ENCODE measurements at places on chromosomes 1 and 21.
A peak's percentile ranks its signal among the peaks of the same experiment; 100 is the strongest.

DNA sequence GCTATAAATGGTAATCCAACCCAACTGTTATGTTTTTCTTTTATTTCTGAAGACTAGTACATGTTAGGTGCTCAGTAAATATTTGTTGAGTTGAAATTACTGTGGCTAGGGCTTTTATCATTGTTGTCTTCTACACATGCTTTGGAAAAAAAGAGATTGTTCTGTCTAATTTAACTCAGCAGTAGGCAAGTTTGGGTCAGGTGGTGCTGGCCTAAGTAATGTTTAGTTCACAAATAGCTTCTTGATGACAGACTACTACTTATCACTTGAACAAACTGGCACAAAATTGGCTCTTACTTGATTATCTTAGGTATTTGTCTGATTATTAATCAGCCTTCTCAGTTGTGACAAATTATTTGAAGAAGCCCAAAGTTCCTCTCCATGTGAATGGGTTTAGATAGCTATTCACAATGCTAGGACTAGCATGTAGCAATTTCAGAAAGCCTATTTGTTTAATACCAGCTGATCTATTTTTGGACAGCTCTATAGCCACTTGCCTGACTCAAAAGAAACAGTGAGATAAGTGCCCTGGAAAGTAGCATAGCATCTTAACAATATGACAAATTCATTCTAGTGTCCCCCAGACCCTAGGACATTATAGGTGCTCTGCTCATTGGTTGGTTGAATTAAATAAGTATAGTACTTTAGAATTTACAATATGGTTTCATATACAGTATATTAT lies 32.6 kb downstream of the TMEM200B start:
- no peak for DNase-seq

DNA sequence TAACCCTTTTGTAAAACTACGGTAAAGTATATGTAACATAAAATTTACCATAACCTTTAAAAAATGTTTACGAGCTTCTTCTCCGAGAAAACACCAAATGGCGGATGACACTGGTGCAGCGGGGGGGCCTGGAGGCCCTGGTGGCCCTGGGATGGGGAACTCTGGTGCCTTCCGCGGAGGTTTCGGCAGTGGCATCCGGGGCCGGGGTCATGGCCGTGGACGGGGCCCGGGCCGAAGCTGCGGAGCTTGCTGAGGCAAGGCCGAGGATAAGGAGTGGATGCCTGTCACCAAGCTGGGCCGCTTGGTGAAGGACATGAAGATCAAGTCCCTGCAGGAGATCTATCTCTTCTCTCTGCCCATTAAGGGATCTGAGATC lies 7.5 kb downstream of the MFSD2A start:
- no peak for DNase-seq

- no peak for DNase-seq
Observed at GRCh38 chr21:42299324-42300044, 15.7 kb downstream of the TFF3 start.

- DNase-seq, result peak; percentile 13
Observed at GRCh38 chr1:201217851-201218250, 27.2 kb downstream of the IGFN1 start.

DNA sequence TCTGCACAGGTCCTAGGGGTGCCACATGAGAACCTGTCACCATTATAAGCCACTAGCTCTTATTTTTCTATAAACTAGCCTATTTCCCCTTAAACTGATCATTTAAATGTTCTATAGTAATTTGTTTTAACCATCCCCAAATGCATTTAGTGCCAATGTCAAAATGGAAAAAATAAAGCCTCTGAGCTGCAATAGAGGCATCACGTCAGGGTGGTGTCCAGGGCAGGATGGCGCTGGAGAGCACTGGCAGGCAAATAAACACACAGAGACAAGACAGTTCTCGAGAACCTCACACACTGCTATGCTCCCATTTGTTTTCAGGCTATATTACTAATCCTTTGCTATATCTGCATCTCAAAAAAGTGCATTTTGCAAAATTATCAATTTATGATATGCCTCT lies 73.4 kb upstream of the NEK2 start:
- no peak for DNase-seq

DNA sequence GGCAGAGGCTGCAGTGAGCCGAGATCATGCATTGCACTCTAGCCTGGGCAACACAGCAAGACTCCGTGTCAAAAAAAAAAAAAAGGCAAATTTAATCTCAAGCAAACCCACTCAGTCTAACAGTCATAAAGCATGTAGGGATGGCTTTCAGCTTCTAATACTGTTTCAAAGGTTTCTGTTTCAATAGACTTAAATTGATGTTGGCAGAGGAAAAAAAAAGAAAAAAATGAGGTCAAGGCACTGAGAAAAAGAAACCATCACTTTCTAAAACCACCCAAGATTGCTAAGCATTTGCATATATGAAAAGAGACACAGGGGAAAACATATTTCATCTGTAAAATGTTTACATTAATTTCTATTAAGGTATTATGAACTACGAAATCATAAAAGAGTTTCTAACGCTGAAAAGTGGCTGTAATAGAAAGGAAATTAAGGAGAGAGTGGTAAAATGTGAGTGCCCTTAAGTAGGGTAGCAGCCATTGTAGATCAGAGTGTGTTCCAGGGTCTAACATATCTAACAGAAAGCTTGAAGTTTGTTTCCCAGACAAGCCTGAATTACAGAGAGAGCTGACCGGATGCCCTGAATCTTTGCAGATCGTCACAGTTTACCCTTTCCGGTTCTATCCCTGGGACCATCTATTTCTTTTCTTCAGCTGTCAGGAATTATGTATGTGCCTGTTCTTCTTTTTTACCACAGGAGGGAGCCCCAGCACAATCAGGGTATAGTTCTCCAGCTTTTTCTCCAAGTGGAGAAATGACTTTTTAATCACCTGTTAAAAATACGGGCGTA lies 70.0 kb downstream of the PLD5 start:
- DNase-seq, result no peak

DNA sequence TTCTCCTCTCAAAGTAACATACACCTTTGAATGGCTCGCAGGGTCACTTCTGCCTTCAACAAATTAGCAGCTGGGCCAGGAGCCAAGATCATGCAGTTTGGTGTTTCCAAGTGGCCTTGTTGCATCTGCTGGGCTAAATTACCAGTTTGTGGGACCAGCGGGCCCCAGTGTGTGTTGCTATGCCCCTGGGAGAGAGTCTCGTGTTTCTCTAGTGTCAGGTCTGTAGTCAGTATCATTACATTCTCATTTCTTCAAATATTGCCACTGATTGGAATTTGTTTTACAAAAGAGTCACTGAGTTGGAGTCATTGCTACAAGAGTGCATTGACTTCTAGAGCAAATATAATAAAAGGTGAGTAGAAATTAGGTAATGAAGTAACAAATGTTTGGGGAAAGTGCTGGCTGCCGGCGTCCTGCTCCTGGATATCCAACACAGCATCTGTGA lies 35.5 kb downstream of the RHOU start:
- DNase-seq, result no peak

- DNase-seq, result no peak
Observed at GRCh38 chr21:37700641-37701202, 215.5 kb downstream of the KCNJ6 start.

DNA sequence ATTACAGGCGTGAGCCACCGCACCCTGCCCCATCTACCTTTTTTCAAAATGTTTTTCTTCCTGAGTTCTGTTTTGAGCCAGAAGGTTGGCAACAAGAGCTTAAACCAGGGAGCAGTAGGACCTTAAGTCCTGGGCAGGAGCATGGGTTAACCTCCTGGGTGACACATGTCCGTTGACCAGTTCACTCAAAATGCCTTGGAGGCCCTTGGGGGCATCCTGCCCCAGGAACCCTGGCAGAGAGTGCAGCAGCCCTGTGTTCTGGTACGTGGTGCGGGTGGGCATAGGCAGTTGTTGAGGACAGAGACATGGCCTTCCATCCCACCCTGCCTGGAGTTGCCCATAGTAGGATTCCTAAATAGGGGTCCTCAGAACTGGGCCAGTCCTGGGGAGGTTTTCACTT lies 11.6 kb downstream of the H6PD start:
- no peak for DNase-seq

DNA sequence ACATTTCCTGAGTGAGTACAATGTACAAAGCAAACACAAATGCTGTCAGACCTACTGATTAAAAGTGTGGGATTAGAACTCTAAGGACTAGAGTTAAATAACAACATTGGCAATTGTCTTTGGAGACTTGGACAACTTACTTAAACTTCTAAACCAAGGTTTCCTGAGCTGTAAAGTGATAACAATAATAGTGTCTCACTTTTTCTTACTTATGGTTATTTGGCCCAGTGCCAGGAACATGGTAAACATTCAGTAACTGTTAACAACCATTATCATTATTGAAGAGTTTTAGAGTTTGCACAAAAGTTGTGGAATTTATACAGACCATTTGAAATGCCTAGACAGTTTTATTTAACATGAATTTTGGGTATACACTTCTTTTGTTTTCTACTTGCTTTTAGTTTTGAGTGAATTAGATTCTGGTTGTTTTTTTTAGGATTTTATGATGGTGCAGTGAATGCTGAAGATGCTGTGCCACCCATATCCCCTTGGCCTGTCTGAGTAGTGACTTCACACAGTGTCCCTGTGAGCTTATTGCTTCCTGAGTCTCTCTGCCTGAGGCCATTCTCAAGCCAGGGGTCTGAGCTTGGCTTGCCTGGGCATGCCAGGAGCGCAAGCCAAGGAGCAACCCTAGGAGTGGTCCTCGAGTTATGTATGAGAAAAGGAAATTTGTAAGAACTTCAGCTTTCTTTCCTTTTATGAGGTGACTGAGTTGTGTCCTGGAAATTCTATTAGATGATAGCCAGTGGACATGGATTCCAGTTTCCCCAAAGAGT lies 932.8 kb downstream of the TTLL7 start:
- no peak for DNase-seq

GRCh38 chr1:145845144-145845513 lies 301 bp upstream of the NUDT17 start:
- no peak for DNase-seq

Measured in activated CD8-positive, alpha-beta memory T cell treated with anti-CD3 and anti-CD28 coated beads for 24 hours (primary cell).